ENCODE measurements at places on chromosomes 2 and 18.
A peak's percentile ranks its signal among the peaks of the same experiment; 100 is the strongest.

DNA sequence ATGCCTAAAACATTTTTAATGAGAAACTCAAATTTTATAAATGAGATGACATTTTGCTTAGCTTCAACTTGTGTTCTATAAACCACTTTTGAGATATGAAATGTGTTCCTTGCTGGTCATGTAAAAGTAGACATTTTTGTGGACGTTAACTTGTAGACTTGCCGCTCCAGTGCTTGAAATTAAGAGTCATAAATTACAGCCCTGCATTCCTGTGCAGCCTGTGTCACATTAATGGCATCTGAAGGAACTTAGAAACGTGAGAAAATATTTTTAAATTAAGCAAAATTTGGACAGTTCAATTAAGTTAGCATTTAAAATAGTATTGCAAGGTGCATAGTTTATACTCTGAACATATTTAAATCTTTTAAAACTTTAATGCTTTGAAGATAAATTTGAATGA lies 98.3 kb upstream of the LDLRAD4 start:
- no peak for DNase-seq

DNA sequence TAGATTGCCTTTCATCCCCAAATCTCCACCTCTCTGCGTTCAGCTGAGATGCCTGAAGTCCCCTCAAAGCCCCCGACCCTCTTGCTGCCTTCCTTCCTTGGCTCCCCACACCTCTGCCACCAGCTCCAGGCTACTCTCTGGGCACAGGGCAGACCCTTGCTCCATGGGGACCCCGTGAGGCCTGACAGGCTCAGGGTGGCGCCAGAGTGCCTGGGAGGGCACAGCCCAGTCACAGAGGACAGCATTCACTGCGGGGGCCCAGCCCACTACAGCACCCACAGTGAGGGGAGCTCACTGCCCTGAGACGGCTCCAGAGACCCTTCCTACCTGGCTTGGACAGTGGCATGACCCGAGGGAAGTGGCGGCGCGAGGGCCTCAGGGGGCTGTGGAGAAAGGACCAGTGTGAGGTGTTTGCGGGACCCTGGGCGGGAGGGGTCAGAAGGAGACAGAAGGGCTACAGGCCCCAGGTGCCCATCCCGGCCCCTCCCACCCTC lies 51.0 kb downstream of the AQP12A start:
- no peak for DNase-seq

GRCh38 chr18:67513280-67513679 lies 3.2 kb downstream of the DSEL start:
- DNase-seq = no peak

GRCh38 chr2:100924520-100925451 lies 77.3 kb upstream of the RPL31 start:
- peak; percentile 68 for DNase-seq

DNA sequence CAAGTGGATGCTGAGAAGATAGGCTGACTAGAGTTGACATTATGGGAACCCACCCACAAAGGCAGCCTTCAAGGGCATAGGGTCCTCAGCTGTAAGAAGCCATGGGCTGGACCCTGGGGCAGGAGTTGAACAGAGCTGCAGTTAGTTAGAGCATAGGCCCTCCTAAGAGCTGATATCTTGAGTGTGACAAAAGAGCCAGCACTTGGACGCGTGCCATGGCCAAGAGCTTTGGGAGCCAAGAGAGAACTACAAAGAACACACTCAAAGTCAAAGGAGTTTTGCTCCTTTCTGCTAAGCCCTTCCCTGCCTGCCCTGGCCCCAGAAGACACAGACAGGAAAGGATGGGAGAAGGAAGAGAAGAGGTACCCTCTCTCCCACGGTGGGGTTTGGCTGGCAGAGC lies 29.9 kb upstream of the AGAP1 start:
- no peak for DNase-seq

- DNase-seq = no peak
Observed at GRCh38 chr2:104049438-104049837, 804.5 kb upstream of the POU3F3 start.
